ENCODE measurements at places on chromosomes 16 and 17.

GRCh38 chr16:86862595-86863280 is 284.4 kb downstream of the FOXL1 start:
- DNase-seq = no peak

DNA sequence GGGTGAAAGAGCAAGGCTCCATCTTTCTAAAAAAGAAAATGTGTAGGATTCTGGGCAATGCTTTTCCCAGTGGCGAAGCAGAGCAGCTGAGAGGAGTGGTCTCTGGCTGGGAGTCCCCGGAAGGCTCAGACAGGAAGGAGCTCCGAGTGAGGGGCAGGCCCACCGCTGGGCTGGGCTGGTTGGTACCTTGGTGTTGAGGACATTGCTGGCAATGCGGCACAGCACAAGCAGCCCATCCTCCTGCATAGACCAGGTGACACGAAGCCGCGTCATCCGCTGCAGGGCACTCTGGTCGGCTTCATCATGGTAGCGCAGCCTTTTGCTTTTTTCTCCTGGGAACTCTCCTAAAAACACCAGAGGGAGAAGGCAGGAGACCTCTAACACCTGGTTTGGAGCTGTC is 63.9 kb downstream of the GTF3C1 start:
- no peak for DNase-seq

GRCh38 chr17:8839410-8839935 is 28.0 kb downstream of the PIK3R6 start:
- DNase-seq = no peak

- no peak for DNase-seq
Measured at GRCh38 chr17:2374549-2375285, 26.1 kb downstream of the MNT start.

DNA sequence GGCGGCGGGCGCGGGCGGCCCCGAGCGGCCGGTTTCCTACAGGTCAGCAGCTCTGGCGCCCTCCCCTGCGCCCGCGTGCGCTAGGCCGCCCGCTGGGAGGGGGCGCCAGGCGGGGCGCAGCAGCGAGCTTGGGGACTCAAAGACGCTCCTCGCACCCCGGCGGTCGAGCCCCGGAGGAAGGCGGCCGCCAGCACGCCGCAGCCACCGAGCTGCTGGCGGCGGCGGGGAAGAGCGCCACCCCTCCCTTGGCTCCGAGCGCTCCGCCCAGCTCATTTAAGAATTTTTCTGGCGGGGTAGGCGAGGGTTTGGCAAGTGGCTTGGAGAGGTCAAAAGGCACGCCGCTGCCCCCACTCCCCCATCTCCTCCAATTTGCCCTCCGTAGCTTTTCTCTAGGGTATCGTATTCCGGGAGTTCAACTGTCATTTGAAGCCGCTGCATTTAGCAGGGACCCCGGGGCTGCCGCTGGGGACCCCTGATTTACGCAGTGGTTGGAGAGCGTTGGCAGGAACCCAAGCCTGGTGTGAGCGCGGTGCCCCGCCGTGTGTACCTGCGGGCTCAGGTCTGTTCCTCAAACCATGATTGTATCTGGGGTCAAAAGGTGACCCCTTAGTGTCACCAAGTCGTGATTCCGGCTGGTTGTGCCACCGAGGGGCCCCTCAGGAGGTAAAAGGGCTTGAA is 59.5 kb upstream of the GSE1 start:
- no peak for DNase-seq

DNA sequence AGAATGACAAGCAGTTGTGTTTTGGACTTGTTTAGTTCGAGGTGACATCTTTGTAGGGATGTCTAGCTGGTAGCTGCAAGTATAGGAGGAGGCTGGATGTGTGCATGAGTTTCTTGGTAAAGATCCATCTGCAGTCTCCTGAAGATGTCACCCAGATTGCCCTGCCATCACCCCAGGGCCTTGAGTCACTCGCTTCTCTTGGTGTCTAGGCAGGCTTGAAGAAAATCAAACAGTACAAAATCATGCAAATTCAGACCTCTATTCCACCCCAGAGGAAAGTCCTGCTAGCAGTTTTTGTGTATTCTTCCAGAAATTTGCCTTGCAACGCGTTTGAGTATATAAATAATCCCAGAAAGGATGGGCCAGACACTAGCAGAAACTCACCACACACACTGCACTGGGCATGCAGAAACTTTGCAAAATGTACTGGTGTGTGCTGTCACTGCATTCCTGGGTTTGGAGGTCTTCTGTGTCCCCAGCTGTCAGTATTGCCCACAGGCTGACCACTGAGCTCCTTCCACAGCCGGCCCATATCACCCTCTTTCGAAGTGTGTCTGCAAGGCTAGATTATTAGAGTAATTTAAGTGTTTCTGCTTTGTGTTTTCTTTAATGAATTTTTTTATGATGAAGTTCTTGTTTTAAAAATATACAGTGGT is 51.5 kb downstream of the TENT4B start:
- no peak for DNase-seq

DNA sequence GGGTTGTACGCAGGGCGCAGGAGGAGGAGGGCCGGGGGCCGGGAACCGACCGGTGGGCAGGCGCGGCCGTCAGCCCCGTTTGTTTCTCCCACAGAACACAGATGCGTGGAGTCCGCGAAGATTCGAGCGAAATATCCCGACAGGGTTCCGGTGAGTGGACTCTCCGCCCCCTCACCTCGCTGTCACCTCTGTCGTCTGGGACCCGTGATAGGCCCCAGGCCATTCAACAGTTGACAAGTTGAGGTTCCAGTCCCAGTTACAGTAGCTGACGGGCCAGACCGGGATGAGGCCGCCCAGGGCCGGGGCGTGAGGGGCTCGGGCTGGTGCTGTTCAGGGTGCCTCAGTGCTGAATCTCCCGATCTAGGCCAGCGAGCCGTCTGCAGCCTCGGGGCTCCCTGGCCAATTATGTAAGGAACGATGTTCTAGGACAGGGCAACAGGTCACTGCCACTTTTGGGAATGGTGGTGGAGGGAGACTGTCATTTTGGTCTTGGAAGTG is 628 bp downstream of the GABARAPL2 start:
- DNase-seq = no peak

- DNase-seq = no peak
Measured at GRCh38 chr16:24694931-24695330, 34.5 kb upstream of the TNRC6A start.

DNA sequence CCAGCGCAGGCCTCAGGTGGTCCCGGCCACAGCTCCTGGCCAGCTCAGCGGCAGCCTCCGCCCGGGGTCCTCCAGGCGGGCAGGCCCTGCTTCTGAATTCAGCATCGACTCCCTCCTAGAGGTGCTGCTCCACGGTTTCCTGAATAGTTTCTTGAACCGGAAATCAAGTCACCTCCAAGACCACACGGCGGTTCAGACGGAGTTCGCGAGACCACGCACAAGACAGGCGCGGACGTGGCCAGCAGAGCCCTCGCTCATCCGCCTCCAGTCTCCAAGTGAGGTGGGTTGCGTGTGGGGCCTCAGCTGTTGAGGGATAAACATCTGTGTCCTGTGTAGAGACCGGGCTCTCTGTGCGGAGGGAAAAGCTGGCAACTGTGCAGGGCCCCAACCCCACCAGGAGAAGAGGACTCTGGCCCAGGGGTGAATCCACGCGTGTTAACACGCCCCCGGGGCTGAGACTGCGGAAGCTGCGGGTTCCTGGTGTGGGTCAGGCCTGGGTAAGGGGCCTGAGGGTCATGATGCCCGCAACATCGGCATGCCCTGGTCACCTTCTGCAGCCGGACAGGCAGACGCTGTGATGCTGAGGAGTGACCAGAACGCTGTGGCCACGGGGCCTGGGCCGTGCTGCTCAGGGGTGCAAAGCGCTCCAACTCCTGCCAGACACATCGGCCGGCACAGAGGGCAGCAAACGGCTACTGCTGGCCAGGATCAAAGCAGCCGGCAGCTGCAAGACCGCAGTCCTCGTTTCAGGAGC is 55.0 kb upstream of the METRNL start:
- no peak for DNase-seq

- no peak for DNase-seq
Measured at GRCh38 chr17:71184716-71185115, 936.1 kb upstream of the SOX9 start.

DNA sequence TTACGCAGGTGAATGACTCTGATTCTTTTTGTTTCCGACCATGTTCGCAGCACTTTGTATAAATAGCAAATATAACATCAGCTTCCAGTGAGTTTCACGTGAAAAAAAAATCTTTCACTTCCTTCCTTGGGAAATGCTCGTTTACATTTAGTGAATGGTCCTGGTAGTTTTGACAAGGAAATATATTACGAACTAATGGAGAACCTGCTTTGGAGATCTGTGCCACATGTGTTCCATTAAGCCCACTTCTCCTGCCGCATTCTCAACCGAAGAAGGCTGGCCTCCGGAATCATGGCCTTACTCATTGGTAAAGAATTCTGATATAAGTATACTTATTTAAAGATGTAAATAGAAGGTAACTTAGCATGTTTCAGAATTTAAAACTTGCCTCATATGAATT is 3.6 kb downstream of the CRAMP1 start:
- DNase-seq = no peak

- no peak for DNase-seq
Measured at GRCh38 chr16:83762141-83762991, 45.4 kb upstream of the HSBP1 start.

- no peak for DNase-seq
Measured at GRCh38 chr17:78645421-78646295, 68.5 kb upstream of the DNAH17 start.

GRCh38 chr17:47838636-47839035 is 2.4 kb downstream of the SCRN2 start:
- DNase-seq = no peak

DNA sequence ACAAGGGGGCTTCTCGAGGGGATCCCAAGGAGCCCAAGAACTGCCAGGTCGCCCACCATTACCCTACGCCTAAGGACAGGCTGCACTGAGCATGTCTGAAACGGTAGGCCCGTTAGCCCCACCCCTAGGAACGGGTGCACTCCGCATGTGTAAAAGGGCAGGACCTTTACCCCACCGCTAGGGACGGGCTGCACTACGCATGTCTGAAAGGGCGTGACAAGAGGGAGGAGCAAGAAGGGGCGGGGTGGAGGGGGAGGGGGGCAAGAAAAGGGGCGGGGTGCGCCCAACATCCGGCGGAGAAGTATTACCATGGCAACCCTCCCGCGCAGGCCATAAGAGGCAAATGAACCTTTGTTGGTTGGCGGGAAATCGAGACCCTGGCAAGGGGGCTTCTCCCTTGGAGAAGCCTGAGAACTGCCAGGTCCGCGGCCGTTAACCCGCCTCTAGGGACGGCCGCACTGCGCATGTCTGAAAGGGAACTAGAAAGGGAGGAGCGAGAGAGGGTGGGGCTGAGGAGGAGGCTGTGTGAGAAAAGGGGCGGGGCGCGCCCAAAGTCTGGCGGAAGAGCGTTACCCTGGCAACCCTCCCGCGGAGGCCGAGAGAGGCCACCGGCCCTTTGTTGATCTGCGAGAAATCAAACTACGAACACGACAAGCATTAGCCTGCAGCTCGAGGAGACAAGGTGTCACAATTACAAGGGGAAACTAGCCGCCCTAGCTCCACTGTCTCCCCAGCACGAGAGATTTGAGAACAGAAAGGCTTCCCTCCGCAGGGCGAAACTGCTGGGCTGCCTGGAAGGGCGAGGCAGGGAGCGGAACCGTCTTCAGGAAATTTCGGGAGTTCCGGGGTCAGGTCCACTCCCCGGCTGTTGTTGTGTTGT is 2046.8 kb downstream of the TP53TG3F start:
- no peak for DNase-seq

DNA sequence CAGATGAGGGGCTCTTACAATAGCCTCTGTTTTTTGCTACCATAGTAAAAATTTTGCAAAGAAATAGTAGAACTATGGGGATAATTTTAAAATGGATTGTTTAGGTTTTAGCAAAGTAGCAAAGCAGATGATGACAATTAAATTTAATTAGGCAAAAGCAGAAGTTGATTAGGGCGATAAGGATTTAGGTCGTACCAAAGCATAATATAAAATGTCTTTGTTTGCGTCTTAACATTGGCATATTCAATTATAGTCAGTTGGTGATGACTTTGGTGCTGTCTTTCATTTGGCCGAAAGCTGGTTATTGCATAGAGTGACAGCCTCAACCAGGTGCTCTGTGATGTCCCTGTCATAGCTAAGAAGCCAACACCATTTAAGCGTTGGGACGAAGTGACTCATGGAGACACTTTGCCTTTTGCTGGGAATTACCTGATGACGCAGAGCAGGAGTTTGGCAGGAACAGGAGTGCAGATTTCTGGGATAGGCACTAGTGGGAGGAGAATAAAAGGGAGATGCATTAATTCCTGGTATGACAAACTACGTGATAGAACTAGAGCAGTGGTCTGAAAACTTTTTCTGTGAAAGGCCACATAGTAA is 38.3 kb downstream of the MAP2K6 start:
- no peak for DNase-seq

GRCh38 chr17:21687136-21687953 is 5.0 kb upstream of the KCNJ18 start:
- DNase-seq = no peak

DNA sequence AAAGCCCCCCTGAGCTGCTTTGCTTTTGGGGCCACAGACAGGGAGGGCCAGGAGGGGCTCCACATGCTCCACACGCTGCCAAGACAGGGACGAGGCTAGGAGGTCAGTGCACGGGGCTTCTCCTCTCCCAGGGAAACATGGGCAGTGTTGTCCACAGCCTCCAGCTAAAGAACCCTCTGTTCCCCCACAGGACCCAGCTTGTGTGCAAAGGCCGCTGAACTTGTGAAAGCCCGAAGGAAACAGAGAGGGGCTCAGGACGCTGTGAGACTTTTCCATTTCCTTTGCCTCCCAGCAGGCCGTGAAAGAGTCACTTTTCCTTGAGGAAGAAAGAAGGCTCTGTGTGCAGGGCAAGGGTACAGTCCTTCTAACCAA is 9.7 kb downstream of the CDRT4 start:
- no peak for DNase-seq

DNA sequence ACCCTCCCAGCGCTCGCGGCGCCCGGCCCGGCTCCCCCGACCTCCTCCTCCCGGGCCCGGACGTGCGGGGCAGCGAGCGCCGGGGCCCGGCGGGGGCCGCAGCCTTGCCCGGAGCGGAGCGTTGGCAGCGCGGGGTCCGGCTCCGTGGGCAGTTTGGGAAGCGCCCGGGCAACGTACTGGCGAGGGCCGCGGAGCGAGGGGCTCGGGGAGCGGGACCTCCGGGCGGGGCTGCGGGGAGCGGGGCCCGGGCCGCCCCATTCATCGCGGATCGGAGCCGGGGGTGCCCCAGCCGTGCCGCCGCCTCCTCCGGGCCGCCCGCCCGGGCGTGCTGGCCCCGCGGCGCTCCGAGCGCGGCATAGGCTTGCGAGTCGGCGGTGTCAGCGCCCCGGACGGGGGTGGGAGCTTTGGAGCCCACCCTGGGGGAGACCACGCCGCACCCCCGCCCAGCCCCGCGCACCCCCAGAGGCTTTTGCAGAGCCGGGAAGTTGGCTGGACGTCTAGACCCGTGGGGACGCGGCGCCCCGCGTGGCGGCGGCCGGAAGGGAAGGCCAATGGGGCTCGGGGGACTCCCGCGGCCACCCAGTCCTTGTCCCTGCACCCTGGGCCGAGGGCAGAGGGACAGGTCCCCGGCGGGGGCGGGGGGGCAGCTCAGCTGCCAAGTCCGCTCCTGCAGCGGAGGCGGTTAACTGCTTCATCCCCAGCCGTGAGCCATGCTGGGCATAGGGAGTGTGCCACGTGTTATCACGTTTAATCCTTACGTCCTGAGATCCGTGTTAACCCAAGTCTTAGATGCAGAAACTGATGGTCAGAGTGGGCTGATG is 852 bp downstream of the ZNF469 start:
- DNase-seq = no peak

All from stimulated activated CD8-positive, alpha-beta memory T cell treated with anti-CD3 and anti-CD28 coated beads, Interleukin-7, amount 100 ng/mL, for 1 hour (primary cell).